NB4 (cell line): ENCODE measurements at places on chromosomes 5 and 9.

- peak; percentile 16 for DNase-seq
These were observed 25.8 kb downstream of the DDX46 start for GRCh38 chr5:134784241-134784920.

DNA sequence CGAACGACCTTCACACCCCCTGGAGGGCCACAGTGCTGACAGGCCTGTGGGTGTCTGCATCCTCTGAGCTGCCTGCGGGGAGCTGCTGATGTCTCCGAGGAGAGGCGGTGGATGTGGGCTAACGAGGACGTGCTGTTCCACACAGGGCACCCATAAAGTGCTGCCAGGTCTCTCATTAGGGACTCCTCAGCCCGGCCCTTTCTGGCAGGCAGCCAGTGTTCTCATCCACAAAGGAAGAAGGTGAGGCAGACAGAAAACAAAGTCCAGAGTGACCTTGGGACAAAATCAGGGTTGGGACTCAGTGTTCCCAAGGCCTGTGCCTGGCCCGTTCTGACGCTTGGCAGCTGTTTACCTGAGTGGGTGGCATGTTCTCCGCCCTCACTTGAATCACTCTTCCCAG lies 29.3 kb downstream of the CARTPT start:
- no peak for DNase-seq

- DNase-seq, result peak; percentile 50
These were observed 261.4 kb upstream of the KLF4 start for GRCh38 chr9:107750741-107751566.

DNA sequence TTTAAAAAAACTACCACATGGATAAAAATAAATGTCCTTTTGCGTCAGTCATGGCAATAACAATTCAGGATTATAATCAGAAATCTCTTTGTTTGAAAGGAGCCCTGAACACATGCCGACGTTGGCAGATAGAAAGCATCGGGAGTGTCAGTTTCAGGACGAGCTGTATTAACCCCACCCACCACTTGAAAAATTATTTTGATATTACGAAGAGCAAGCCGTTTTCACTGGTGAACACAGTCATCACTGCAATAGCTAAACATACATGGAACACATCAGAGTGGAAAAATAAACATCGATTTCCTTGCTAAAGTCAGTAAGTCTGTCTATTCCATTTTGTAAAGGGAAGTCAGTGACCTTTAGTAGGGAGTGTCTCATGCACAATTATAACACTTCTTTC lies 266.4 kb upstream of the FBXL7 start:
- DNase-seq, result no peak

DNA sequence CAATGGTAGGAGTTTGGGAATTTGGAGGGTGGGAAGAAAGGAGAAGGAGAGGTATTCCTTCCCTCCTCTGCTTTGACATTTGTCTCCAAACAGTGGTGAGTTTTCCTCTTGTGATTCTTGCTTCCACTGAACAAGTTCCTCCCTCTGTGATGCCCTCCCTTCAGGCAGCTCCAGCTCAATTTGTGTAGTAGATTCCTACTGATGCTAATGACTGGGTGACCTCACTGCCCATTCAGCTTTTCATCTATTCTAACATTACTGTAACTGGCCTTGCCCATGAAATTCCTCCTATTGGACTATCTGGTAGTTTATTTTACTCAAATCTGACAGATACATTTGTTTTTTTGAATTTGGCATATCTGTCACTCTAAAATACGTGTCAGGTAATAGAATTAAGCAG lies 121.4 kb downstream of the NFIB start:
- DNase-seq, result no peak

- DNase-seq, result no peak
These were observed 518.9 kb downstream of the CTNND2 start for GRCh38 chr5:11385251-11385900.

DNA sequence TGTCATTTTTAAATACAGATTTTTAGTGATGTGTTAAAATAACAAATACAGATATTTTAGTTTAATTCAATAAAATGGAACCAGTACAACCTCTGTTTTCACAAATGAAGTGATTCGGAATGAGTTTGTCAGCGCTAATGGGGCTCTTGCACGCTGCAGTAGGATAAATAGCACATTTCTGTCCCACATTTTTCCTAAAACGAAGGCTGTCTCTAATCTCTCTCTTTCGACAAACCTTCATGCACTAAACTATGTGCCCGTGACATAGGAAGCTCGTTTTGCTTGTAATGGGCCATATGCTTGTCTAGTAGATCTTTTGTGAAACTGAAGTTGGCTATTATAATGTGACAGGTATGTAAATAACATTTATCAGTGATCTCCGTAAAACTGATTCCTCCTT lies 100.5 kb downstream of the INIP start:
- no peak for DNase-seq

- DNase-seq, result no peak
These were observed 107.1 kb downstream of the CTNND2 start for GRCh38 chr5:11797132-11797531.

GRCh38 chr5:96133341-96134079 lies 171.9 kb upstream of the ELL2 start:
- no peak for DNase-seq

GRCh38 chr9:131833906-131834305 lies 94.0 kb upstream of the RAPGEF1 start:
- DNase-seq, result peak; percentile 28

- no peak for DNase-seq
These were observed 1380.1 kb upstream of the NUDT12 start for GRCh38 chr5:104942735-104943134.

DNA sequence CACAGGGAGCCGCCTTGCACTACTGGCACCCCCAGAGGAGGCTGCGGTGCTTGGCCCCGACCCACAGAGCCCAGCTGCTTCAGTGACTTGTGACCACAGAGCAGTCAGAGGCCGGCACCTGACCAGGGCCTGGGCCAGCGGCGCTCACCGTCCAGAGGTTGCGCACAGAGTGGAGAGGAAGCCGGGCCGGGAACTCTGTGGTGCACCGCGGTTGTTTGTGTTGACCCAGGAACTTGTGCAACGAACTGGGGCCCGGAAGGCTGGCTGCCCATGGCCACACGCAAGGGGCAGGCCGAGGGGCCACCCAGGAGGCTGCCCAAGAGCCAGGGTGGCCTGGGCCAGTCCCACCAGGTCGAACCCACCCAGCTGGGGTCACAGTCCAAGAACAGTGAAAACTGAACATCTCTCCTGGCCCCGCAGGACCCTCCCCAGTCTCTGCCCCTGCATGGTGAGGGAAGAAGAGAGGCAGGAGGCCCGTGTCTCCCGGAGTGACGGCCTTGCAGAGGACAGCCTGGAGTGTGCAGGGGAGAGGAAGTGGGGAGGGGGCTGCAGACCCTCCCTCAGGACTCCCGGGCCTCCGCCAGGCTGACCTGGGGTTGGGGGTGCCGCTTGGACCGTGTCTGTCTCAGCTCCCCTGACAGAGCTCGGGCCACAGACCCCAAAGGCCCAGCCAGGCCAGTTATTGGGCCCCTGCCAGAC lies 42.8 kb upstream of the EGFL7 start:
- peak; percentile 94 for DNase-seq

DNA sequence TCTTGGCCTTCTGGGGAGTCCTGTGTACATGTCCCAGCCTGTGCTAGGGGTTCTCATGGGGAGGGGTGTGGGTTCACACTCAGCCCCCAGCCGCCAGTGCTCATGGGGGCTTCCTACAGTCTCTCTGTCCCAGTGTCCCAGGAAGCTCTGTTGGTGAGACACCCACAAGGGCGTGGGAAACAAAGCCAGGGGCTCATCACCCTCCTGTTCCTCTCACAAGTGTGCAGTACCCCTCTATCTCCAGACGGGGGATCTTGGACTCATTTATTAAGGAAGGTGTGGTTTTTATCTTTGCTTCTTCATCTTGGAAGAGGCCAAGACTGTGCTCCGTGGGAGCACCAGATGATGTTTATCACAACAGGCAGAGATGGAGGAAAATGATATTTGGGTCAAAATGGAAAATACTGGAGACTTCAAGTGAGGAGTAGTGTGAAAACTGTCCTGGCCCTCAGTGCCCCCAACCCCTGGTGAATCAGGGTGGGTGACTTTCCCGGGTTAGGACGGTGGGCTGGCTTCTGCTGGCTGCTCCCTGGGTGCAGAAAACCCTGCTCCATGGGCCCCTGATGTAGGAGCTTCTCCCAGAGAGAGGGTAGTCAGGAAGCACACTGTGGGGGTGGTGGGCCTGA lies 15.2 kb downstream of the TMEM171 start:
- peak; percentile 48 for DNase-seq

- no peak for DNase-seq
These were observed 190.1 kb upstream of the ZNF608 start for GRCh38 chr5:124936626-124936933.

DNA sequence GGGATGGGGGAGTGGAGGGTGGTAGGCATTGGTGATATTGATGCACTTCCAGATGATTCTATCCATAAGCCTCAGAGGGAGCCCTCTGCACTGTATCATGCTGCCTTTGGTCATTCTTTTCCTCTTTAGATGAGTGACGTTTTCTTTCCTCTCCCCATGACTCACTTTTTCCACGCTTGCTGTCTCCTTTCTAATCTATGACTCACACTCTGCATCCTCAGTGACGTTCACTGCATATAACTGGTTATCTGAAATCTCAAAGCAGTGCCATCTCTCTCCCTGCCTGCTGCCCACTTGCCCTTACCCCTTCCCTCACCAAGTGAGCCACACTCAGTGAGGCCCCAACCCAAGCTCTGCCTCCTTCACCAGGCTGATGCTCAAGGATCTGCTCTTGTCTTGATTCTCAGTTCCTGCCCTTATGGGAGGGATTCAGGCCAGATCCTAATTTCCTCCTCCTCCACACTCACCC lies 31.6 kb downstream of the PTGS1 start:
- DNase-seq, result peak; percentile 63

- no peak for DNase-seq
These were observed 5.4 kb upstream of the PITX1 start for GRCh38 chr5:135039271-135040033.

- no peak for DNase-seq
These were observed 188.2 kb downstream of the DMRT2 start for GRCh38 chr9:1238407-1238806.

- DNase-seq, result no peak
These were observed 17.1 kb downstream of the STRBP start for GRCh38 chr9:123251324-123251723.

DNA sequence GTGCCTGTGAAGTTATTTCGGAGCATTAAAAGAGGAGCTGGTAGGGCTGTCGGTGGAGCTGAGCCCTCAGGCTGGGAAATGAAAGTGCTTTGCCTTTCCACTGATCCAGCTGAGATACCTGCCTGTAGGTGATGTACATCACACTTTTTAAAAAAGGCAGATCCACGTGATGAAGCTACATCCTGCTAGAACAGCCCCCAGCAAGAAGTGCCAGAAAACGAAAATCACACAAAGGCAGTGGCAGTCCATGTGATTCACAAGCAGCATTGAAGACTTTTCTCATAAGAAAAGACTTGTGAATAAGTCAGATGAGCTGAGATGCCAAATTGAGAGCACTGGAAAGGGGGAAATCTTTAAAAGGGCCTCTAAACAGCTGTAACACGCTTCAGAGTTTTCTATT lies 765.1 kb downstream of the PTPRD start:
- no peak for DNase-seq

DNA sequence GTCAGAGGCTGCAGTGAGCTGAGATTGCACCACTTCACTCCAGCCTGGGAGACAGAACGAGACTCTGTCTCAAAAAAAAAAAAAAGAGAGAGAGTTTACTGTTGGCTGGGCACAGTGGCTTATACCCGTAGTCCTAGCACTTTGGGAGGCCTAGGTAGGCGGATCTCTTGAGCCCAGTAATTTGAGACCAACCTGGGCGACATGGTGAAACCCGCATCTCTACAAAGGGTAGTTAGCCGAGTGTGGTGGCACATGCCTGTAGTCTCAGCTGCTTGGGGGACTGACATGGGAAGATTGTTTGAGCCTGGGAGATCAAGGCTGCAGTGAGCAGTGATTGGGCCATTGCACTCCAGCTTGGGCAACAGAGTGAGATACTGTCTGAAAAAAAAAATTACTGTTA lies 12.6 kb downstream of the HABP4 start:
- no peak for DNase-seq

GRCh38 chr9:99433555-99433954 lies 211.5 kb downstream of the SEC61B start:
- peak; percentile 84 for DNase-seq

DNA sequence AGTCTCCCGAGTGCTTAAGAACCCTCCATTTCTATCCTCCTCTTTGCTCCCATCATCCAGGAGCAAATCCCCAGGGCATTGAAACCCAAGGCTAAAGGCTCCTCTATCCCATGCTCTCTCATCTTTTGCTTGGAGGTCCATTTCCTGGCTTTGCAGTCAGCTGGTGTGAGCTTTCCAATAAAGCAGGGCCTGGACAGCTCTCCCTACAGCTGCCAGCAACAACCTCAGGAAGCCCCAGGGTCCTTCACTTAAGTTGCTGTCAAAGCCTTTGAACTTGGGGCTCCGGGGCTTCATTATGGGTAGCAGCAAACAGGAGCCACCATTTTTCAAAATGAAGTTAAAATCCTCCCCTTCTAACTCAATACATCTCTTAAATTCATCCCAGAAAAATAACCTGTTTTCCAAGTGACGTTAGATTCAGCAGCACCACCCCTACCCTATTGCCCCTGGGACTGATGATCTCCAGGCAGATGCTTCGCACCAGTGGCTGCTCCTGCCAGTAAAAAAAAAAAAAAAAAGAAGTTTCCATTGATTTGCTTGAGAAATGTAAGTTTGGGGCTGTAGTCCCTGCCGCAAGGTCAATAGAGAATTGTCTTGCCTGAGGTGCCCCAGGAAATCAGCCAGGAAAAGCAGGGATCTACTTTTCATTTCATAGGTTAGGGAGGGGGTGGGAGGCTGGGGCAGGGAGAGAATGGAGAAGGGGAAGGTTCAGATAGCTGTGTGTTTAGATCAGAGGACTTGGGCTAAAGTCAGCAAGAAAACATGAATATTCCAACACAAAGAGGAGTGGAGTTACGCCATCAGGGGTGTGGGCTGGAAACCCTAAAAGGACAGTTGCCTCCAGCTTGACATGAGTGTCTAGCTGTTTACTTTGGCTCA lies 83.8 kb upstream of the IL6ST start:
- DNase-seq, result peak; percentile 9

DNA sequence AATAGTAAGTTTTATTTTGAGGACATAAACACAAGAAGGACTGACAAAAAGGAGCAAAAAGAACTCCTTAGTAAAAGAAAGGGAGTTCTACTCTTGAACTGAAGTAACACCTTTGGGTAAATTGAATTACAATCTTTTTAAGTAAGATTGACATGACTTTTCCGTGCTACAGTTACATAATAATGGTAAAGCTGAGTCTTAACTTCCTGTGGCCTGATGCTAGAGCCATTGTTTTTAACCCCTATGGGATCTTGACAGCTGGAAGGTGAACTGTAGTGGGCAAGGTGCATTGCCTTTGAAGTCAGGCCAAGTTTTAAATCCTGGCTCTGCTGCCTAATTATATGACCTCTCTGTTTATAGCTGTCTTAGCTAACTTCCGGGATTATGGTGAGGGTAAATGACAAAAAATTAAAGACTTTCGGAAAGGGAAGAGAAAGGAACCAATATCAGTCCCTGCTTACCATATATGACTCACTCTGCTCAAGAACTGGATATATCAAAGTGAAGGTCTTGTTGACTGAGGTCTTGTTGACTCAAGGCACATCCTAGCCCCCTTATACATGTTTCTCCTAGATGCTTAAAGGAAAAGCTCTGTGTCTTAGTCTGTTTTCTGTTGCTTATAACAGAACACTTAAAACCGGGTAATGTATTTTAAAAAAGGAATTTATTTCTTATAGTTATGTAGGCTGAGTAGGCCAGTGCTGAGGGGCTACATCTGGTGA lies 6.8 kb downstream of the HSD17B4 start:
- peak; percentile 31 for DNase-seq

GRCh38 chr5:42422656-42423280 lies 471 bp upstream of the GHR start:
- no peak for DNase-seq

GRCh38 chr9:133359399-133360175 lies 3.2 kb downstream of the SURF2 start:
- DNase-seq, result peak; percentile 57

GRCh38 chr5:87074072-87074471 lies 193.6 kb upstream of the RASA1 start:
- no peak for DNase-seq
